Thymus (tissue), 14 donors: ENCODE measurements at places on chromosomes 5 and 9. TPM values are rescaled to one million over a fixed set of nuclear protein-coding genes. Genes with fewer than 3 reads are reported as not detected.

C1QTNF3 gene
- 25.1 TPM for polyA plus RNA-seq

SLC45A2 gene
- polyA plus RNA-seq, result 0.05 TPM

PRSS3 gene
- polyA plus RNA-seq, result 2.6 TPM

DNA sequence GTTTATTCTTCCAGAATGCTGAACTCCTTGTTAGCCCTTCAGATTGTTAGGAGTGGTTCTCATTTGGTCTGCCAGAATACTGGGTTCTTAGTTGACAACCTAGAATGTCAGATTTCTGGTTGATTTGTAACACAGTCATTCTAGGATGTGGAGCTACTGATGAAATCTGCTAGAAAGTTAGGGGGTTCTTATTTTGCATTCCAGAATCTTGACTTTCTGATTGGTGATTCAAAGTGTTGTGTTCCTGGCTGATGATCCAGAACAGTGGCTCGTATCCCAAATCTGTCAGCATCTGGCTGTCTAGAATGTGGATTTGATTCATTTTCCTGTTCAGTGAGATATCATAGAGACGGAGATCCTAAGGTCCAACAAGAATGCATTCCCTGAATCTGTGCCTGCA lies 21.9 kb downstream of the PTGS1 start:
- no peak overlapping the region for H3K27ac ChIP-seq
- no peaks in the 10 kb centered on the region for H3K36me3 ChIP-seq
- H3K4me3 ChIP-seq, result no peak overlapping the region
- H3K27me3 ChIP-seq, result no peaks in the 10 kb centered on the region
- no peak for DNase-seq
- no peaks in the 10 kb centered on the region for H3K4me1 ChIP-seq

GRCh38 chr9:2220036-2220435 lies 204.9 kb downstream of the SMARCA2 start:
- H3K4me1 ChIP-seq, result no peaks in the 10 kb centered on the region
- no peaks in the 10 kb centered on the region for H3K27me3 ChIP-seq

- H3K4me3 ChIP-seq, result peak overlapping the region; percentile 84
- H3K4me1 ChIP-seq, result peaks cover 15% of the 10 kb centered on the region
- DNase-seq, result no peak
- peaks cover 18% of the 10 kb centered on the region for H3K36me3 ChIP-seq
- peak overlapping the region; percentile 86 for H3K27ac ChIP-seq
- H3K27me3 ChIP-seq, result no peaks in the 10 kb centered on the region
Measured at GRCh38 chr9:78236551-78236910, 656 bp downstream of the CEP78 start.

PCDHGA4 gene
- polyA plus RNA-seq, result 0.11 TPM
